ENCODE measurements at places on chromosomes 3 and 15.

DNA sequence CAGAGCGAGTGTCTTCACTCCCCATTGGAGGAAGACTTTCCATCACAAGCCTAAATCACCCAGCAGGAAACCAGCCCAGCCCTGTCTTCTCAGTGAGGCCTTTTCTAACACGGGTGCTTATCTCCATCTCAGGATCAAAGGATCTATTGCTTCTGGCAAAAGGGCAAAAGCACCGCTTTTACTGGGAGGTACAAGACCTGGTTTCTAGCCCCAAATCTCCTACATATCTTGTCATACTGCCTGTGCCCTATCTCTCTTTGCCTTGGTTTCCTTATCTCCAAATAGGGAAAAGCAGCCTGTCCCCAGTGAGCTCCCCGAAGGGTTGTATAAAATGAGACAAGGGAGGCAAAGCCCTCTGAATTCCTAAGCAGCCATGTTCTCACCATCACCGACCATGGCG is 5.2 kb downstream of the GLB1 start:
- no peak for DNase-seq

GRCh38 chr15:93244696-93245660 is 156.0 kb upstream of the RGMA start:
- no peak for DNase-seq

- DNase-seq = peak; percentile 67
Observed at GRCh38 chr3:151838574-151839312, 24.8 kb downstream of the AADAC start.

DNA sequence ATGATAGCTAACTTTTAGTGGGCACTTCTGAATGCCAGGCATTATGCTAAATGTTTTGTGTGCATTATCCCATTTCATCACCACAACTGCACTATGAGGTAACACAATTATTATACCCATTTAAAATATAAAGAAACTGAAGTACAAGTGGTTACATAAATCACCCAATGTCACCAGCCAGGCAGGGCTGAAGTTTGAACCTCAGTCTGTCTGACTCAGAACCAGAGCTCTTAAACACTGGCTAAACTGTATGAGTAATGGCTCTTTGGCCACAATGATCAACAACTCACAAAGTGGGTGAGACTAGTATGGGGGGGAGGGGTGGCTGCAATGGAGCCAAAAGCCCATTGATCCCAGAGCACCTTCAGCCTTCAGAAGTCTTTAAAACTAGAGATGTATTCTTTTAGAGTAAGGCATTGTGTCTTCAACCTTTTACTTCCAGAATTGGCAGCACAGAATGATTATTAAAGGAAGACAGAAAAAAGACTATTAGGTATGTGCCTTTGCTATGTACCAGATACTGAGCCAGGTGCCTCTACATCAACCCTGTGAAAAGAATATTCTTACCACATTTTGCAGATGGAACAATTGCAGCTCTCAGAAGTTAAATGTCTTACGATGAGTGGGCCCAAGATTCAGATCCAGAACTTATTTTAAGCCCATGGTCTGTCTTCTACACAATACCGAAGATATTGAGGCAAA is 166.9 kb downstream of the UACA start:
- no peak for DNase-seq

DNA sequence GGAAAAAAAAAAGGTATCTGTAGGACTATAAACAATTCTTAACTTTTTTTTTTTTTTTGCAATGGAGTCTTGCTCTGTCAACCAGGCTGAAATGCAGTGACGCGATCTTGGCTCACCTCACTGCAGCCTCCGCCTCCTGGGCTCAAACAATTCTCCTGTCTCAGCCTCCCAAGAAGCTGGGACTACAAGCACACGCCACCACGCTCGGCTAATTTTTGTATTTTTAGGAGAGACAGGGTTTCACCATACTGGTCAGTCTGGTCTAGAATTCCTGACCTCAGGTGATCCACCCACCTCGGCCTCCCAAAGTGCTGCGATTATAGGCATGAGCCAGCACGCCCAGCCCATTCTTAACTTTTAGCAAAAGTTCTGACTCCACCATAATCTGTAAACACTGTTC is 50.5 kb downstream of the TRPM7 start:
- DNase-seq = no peak

DNA sequence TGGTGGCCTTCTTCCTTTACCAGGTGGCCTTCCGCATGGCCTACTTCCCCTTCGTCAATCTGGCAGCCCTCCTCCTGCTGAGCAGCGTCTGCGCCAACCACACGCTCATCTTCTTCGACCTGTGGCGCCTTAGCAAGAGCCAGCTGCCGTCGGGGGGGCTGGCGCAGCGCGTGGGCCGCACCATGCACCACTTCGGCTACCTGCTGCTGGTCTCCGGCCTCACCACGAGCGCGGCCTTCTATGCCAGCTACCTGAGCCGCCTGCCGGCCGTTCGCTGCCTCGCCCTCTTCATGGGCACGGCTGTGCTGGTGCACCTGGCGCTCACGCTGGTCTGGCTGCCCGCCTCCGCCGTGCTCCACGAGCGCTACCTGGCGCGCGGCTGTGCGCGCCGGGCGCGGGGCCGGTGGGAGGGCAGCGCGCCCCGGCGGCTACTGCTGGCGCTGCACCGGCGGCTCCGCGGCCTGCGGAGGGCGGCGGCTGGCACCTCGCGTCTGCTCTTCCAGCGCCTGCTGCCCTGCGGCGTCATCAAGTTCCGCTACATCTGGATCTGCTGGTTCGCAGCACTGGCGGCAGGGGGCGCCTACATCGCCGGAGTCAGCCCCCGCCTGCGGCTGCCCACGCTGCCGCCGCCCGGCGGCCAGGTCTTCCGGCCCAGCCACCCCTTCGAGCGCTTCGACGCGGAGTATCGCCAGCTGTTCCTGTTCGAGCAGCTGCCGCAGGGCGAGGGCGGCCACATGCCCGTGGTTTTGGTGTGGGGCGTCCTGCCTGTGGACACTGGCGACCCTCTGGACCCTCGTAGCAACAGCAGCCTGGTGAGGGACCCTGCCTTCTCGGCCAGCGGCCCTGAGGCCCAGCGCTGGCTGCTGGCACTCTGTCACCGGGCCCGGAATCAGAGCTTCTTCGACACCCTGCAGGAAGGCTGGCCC is 9.9 kb downstream of the DISP2 start:
- DNase-seq = peak; percentile 95

DNA sequence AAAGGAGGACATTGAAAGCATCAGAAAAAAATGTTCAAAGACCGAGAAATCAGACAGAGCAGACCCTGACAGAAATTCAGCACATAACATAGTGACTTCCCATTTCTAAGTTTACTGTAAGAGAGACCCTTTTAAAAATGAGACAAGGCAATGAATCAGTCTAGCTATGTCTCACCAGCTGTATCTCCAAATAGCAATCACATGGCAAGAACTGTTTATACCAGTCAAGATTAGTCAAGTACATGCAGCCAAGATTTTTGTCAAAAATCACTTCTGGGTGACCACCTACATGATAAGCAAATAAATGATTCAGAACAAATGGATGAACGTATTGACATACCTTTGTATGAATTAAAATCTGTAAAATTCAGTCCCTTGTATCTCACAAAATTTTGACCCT is 138.0 kb downstream of the DTWD1 start:
- DNase-seq = no peak

- DNase-seq = no peak
Observed at GRCh38 chr3:86914670-86915069, 76.3 kb downstream of the VGLL3 start.

DNA sequence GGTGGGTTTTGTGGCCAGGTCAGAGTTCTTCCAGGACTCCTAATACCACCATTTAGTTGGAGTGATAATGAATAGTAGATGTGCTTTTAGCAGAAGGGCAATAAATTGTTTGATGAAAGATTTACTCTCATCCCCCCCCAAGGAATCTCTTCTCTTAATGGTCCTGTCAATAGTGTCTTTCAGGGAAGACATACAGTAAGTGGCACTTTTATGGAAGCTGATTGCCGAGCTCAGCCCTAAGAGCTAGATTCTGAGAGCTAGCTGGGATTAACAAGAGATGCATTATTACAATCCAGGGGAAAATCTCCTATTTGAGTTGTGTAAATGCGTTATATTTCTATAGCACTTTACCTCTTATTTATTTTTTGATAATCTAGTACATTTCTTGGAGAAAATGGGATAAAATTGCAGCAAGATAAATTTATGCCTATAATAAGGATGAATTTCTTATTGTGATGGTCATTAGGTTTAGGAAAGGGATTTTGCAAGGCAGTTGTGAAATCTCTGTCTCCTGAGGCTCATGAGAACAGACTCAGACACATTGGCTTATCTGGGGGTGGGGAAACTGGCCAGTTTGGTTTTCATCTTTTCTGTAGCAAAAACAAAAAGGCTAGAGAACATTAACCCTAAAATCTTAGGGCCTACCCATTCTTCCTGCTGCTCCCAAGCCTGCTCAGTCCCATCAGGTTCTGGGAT is 41.6 kb upstream of the CLSTN2 start:
- DNase-seq = no peak

GRCh38 chr3:58296843-58297242 is 9.2 kb upstream of the RPP14 start:
- DNase-seq = no peak

DNA sequence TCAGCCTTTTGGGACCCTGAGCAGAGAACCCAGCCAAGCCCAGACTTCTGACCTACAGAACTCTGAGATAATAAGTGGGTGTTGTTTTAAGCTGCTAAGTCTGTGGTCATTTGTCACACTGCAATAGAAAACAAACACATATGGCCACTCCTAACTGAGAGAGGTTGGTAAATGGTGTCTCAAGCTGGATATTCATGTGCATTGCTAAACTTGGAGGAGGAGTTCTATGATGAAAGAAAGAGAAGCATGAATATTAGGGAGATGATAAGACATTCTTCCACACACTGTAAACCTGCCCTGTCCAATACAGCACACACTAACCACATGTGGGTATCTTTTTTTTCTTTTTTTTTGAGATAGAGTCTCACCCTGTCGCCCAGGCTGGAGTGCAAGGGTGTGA is 27.8 kb upstream of the UBL7 start:
- DNase-seq = no peak
